ENCODE measurements at places on chromosomes 5 and 9.

- no peak for DNase-seq
Observed at GRCh38 chr9:83362341-83362995, 175.7 kb downstream of the FRMD3 start.

GRCh38 chr5:140548300-140548688 lies 832 bp downstream of the EIF4EBP3 start:
- no peak for DNase-seq

DNA sequence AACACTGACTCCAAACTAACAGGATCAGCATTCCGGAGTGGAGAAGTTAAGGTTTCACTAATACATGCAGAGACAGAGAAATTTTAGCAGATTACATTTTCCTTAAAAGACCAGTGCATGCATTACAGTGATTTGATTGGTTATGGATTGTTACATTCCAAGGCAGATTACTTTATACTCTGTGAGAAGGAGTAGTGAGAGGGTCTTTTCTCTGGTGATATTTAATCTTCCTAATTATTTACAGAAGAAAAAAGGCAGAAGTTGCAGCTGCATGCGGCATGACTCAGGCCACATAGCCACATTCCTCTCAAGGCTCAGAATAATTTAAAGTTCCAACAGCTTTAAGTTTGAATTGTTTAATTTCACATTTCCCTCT lies 53.0 kb upstream of the PDZD2 start:
- no peak for DNase-seq

DNA sequence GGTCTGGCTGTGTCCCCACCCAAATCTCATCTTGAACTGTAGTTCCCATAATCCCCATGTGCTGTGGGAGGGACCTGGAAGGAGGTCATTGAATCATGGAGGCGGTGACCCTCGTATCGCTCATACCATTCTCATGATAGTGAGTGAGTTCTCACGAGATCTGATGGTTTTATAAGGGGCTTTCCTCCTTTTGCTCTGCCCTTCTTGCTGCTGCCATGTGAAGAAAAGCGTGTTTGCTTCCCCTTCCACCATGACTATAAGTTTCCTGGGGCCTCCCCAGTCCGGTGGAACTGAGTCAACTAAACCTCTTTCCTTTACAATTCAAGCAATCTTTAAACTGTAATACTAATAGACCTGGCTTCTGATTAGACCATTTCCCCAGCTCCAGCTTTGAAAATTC lies 92.2 kb upstream of the SARDH start:
- no peak for DNase-seq

DNA sequence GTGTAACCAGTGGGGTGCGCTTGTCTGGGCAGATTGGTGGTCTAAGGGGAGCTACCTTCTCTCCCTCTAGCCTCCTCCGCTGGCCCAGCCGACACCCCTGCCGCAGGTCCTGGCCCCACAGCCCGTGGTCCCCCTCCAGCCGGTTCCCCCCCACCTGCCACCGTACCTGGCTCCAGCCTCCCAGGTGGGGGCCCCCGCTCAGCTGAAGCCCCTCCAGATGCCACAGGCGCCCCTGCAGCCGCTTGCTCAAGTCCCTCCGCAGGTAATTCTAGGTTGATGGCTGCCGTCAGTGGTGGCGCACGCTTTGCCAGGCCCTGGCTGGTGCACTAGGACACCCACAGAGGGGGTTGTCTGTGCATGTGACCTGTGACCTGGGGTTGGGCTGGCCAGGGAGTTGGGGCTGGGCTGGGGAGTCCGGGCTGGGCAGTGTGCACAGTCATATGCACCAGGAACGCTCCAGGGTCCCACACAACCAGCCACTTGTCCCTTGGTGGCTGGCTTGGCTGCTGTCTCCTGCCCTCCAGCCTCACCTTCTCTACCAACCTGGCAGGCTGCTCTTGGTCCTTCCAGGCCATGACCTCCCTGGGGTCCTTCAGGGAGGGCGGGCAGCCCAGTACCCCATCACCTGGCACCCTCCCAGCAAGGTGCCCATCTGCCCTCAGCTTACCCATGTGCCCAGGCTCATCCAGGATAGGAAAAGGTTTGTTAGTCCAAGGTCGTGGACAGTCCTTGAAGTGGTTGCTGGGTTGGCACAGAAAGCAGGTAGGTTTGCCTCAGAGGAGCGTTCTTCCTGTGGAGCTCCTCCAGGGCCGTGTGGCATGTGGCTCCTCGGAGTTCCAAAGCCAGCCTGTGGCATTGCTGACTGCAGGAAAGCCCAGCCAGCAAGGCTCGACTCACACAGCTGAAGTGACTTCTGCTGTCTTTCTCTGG lies 73.2 kb downstream of the WNK2 start:
- DNase-seq: no peak

GRCh38 chr5:7638456-7638855 lies 212.5 kb downstream of the CFAP90 start:
- DNase-seq: no peak

DNA sequence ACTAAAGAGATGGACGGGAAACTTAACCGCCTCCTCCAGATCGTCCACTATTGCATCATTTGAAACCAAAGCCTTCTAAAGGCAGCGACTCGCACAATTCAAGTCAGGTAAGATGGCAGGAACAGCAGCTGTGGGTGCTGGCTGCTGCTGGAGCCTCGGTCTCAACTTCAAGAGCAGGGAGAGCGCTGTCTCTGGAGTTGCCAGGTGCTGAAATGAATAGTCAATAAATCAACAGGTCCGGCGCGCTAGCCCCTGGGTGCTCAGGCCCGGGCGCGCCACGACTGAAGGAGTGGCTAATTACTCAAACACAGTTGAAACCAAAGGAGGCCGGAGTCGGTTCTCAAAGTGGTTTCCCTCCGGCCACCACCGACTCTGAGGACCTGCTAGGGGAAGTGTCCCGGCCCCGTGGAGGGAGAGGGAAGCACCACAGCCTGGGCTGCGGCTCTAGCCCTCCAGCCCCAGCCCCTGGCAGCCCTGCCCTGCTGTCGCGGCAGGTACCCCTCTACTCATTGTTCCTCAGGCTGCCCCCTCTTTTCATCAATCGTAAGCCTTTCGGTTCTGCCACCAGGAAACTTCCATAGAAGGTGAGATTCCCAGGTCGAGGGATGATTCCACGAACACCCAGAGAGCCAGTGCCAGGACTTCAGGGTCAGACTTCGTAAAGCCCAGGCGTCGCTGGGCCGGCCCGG lies 804 bp downstream of the TTC39B start:
- DNase-seq: peak; percentile 48

DNA sequence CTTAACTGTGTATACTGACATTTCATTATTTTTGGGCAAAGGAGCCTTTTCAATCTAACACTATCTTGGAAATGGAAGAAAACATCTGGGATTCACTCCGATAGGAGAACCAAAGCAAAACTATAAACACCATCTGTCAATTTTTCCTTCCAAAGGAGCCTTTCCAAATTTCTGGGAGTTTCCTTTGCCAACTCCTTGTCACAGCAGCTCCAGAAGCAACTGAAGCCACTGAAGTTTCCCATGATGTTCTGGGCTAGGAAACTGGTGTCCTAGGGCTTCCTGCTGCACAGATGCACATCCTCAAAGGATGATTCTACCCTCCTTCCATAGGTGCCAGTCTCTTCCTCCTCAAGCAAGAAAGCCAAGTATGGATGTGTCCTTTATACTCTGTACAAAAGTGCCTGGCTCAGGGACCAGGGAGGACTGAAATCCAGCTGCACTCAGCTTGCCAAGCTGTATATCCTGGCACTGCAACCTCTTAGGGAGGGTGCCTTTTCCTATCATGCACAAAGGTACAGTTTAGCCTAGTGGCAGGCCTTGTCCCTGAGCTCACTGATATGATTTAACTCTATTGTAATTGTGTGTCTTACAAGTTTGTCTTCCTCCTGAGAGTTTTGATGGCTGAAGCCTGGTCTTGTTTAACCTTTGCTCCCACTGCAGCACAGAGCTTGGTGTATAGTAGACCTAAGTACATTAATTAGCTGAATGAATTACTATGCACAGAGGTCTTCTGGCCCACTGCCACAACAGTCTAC lies 8.4 kb upstream of the UBAP1 start:
- DNase-seq: no peak

DNA sequence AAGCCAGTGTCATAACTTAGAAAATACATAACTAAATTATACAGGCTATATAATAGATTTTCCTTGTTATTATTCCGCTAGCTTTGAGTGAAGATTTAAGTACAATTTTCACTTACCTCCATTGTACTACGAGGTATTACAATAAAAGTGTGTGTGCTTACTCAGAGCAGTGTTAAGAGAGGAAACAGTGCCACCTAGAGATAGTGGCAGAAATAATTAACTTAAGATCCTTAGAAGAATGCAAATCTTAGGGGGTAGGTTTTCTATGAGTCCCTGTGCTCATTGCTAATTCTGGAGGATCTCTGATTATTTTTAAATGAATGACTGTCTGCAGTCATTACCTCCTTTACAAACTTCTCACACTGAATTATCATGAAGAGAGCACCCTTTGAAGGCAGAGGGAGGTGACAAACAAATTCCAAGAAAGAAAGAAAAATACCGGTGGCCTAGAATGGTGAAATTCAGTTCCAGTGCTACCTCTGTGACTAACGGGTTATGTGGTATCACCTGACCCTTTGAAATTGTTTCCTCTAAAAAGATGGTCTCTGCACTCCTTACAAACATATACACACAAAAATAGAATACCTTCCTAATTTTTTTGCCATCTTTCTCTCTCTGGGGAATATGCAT lies 379.8 kb downstream of the TRIM36 start:
- DNase-seq: no peak

DNA sequence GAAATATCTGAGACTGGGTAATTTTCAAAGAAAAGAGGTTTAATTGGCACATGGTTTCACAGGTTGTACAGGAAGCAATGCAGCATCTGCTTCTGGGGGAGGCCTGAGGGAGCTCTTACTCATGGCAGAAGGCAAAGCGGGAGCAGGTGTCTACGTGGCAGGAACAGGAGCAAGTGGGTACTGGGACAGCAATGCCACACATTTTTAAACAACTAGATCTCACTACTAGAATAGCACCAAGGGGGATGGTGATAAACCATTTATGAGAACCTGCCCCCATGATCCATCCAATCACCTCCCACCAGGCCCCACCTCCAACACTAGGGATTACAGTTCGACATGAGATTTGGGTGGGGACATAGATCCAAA lies 47.6 kb upstream of the HOMER1 start:
- no peak for DNase-seq

DNA sequence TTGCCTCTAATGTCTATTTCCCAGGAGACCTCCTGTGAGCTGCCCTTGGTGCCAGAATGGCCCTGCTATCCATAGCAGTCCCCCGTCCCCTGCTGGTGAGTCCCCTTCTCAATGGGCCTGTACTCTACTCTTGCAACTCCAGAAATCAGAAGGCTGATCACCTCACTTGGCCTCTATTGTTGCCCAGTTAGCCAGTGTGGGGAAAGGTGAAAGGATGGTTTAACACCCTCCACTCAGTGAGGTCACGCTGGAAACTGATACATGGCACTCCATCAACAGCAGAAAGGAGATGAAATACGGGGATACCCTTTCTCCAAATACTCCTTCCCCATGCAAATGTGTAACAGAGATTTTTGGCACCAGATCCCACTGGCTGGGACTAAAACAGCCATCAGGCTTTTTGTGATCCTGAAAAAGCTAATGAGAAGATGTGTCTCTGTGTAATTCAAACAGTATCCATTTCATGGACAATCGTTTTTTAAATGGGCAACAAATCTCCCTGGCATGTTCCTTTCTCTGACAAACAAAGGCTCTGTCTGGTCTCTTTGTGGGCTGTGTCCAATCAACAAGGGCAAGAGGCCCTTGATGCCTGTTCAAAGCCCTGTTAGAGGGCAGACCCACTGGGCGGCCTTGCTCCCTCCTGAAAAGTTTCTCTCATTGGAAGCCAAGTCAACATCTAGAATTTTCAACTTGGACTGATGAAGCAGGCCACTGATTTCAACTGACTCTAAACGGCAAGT lies 343.7 kb downstream of the SPOCK1 start:
- DNase-seq: no peak

- no peak for DNase-seq
Observed at GRCh38 chr9:130989891-130990290, 19.1 kb upstream of the LAMC3 start.

- no peak for DNase-seq
Observed at GRCh38 chr5:141838326-141839014, 39.7 kb downstream of the PCDH1 start.

DNA sequence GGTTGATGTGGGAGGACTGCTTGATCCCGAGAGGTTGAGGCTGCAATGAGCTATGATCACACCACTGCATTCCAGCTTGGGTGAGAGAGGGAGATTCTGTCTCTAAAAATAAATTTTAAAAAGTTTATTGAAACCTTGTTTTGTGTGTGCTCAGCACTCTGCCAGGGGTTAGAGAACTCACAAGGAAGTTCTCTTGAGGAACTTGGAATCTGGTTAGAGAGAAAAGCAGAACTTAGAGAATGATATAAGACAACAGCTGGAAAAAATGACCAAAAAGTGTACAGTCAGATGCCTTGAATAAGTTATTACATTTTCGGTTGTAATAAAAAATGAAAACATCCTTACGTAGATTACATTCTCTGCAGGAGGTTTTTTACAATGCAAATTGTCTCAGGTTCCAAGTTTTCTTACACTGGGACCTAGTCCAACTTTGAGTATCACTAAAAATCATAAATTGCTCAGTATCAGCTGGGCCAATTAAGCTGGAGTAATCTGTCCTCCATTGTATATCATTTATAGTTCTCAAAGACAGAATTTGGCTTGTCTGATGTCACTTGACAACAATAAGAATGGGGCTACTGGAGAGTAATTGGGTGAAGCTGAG lies 21.7 kb upstream of the TENT2 start:
- DNase-seq: no peak

- no peak for DNase-seq
Observed at GRCh38 chr9:16825971-16826625, 44.4 kb downstream of the BNC2 start.

GRCh38 chr5:122156724-122157325 lies 27.5 kb downstream of the ZNF474 start:
- DNase-seq: no peak

GRCh38 chr9:89430995-89431394 lies 66.9 kb downstream of the SEMA4D start:
- DNase-seq: no peak

- DNase-seq: no peak
Observed at GRCh38 chr5:168655316-168655715, 76.1 kb upstream of the PANK3 start.

GRCh38 chr9:82124090-82124489 lies 135.5 kb downstream of the SPATA31D1 start:
- no peak for DNase-seq

DNA sequence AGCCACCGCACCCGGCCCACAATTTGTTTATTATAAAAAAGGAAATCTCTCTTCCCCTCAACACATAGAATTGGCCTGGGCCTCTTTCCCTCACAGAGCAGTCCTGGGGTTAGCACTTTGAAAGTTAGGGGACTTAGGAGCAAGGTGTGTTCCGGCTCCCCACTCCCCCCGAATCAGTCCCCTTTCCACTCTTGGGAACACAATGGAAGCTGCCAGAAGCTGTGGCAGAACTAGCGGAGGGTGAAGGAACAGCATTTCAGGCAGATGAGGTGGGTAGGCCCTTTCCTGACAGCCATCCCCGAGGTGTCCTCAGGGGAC lies 16.4 kb upstream of the C5orf47 start:
- no peak for DNase-seq

- DNase-seq: no peak
Observed at GRCh38 chr9:114203410-114204140, 48.2 kb downstream of the COL27A1 start.

GRCh38 chr9:135240871-135241311 lies 153.4 kb downstream of the OLFM1 start:
- DNase-seq: no peak
